Naive thymus-derived CD8-positive, alpha-beta T cell (primary cell): ENCODE measurements at places on chromosomes 11 and 22.

GRCh38 chr22:44935724-44936123 is 74.1 kb downstream of the PHF21B start:
- H3K4me1 ChIP-seq = no peaks in the 10 kb centered on the region
- no peaks in the 10 kb centered on the region for H3K36me3 ChIP-seq
- peaks cover 11% of the 10 kb centered on the region for H3K27me3 ChIP-seq
- H3K4me3 ChIP-seq = no peak overlapping the region

DNA sequence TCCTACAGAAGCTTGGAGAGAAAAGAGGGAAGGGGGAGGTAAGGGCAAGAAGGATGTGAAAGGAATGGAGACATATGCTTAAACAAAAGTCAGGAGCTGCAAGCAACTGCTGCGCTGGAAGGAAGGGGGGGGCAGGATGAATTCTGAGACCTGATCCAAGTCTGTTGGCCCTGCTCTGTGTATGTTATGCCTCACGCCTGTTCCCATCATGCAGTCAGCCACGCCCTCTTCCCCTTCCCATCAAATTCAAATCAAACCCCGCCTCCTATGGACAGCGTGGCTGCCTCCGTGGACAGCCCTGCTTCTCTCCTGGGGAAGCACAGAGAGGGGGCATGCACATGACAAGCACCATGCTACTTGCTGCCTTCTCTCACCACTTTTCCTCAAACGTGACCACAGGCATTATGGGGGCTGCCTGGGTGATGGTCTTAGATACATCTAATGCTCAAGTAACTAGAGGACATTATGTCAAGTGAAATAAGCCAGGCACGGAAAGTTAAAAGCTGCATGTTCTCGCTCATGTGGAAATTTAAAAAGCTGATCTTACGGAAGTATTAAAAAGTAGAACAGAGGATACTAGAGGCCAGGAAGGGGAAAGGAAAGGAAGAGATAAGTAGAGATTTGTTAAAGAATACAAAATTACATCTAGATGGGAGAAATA is 45.8 kb upstream of the CYP2D6 start:
- DNase-seq = no peak
- peak overlapping the region; percentile 18 for H3K27ac ChIP-seq

GRCh38 chr22:20904008-20904979 is 12.9 kb upstream of the CRKL start:
- H3K4me3 ChIP-seq = no peak overlapping the region
- no peaks in the 10 kb centered on the region for H3K27me3 ChIP-seq
- DNase-seq = no peak
- no peak overlapping the region for H3K27ac ChIP-seq
- H3K4me1 ChIP-seq = no peaks in the 10 kb centered on the region

GRCh38 chr11:39817241-39817640 is 1642.2 kb downstream of the LRRC4C start:
- H3K4me1 ChIP-seq = no peaks in the 10 kb centered on the region
- DNase-seq = no peak
- H3K4me3 ChIP-seq = no peak overlapping the region
- no peaks in the 10 kb centered on the region for H3K27me3 ChIP-seq
- H3K27ac ChIP-seq = no peak overlapping the region
- H3K36me3 ChIP-seq = no peaks in the 10 kb centered on the region

GRCh38 chr11:32013603-32014002 is 77.3 kb upstream of the RCN1 start:
- DNase-seq = no peak
- H3K4me3 ChIP-seq = no peak overlapping the region
- peaks cover 14% of the 10 kb centered on the region for H3K27me3 ChIP-seq
- no peak overlapping the region for H3K27ac ChIP-seq

- no peak overlapping the region for H3K27ac ChIP-seq
- no peaks in the 10 kb centered on the region for H3K4me1 ChIP-seq
- no peak for DNase-seq
- H3K36me3 ChIP-seq = no peaks in the 10 kb centered on the region
- no peak overlapping the region for H3K4me3 ChIP-seq
- peaks cover 4% of the 10 kb centered on the region for H3K27me3 ChIP-seq
These were observed 38.4 kb downstream of the RPL27A start for GRCh38 chr11:8720868-8721608.
